ENCODE measurements at places on chromosomes 2 and 18.

GRCh38 chr2:144259332-144259731 is 260.6 kb downstream of the ZEB2 start:
- no peak for DNase-seq

DNA sequence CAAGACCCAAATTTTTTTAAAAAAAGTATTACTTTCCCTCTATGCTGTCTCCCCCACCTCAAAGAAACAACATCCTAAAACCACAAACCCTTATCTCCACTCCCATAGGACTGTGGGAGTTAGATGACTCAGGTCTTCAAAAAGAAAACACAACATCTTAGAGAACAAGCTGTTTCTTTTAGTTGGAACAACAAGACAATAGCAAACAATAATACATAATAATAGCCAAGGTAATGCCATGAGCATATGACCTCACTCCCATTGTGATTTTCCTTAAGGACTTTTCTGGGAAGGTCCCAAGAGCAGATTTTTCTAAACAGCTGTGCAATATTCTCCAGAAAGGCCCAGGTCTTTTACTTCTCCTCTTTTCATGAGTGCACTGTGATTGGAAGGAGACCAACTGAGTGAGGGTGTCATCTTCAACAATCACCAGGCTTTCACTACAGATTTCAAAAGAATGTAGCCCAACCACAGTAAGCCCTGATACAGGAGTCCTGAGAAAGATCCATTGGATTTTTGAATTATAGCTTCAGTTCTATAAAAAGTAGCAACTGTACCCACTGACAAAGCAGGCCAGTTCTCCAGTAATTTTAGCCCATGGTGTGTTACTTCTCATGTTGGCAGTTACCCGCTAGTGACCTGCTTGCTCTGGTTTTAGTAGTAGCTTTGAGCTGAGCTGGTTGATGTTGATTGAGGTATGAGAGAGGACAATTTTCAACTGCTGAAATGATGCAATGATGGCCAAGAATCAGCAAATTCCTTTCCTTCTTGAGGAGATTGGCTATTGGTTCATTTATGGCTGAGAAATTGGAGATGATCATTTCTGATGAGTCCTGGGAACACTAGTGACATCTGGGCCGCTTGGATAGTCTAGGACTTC is 144.5 kb upstream of the TCF4 start:
- DNase-seq: no peak

GRCh38 chr2:99537910-99538485 is 48.2 kb upstream of the REV1 start:
- no peak for DNase-seq

GRCh38 chr2:241198381-241199279 is 10.2 kb downstream of the ANO7 start:
- DNase-seq: no peak

DNA sequence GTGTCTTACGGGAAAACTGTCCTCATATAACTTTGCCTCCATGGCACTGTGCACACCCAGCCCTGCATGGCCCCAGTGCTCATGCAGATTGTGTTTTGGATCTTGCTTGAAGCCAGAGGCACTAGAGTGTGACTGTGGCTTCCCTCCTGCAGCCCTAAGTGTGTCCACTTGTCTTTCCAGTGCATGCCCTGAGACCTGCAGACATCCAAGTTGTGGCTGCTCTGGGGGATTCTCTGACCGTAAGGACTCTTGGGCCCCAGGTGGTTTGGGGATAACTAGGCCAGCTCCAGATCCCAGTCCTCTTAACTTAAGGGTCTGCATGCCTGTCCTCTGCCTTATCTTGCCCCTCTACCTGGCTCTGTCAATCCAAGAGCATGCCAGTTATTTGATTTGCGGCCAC is 96.6 kb downstream of the PLB1 start:
- no peak for DNase-seq

DNA sequence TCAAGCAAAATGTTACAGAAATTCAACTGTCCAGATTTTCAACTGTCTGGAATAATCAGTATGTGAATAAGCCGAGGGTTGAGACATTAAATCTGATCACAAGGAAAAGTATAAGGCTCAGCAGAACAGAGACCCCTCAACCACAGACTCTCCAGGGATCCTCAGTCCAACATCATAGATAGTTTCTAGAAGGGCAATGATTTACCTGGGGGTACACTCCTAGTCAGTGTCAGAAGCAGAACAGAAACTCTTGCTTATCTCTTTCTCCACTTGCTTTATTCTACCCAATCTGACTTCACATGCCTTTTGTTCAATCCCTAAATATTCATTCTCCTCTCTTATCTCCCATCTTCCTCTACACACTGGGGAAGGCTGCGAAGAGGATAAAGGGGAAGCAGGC is 36.4 kb downstream of the ICOS start:
- DNase-seq: no peak

DNA sequence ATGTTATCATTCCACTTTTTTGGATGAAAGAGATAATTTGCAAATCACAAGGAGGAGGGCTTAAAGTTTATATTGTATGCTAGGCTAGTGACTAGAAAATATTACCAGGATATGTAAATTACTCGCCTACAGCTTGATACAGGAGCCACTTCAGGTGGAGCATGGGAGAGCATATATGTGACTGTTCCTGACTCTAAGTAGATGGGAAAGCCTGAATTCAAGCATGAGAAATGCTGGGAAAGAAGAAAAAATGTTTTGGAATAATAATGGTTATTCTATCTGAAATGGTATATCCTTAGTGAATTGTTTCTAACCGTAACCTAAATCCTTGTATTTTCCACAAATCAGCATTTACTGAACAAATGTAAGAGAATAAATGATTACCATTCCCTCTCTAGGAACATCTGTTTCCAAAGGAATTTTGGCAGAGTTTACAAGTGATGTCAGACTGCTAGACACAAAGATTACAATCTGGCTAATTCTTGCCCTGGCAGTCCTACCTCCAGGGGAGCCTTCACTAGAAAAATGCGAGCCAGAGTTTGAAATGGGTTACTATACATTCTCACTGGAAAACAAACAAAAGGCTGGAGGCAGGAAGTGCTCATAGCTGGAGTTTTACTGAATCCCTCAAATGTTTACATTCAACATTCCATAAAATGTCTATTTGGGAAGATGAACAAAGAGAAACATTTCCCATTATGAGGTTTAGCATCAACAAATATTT is 129.4 kb upstream of the MAPRE2 start:
- DNase-seq: no peak

DNA sequence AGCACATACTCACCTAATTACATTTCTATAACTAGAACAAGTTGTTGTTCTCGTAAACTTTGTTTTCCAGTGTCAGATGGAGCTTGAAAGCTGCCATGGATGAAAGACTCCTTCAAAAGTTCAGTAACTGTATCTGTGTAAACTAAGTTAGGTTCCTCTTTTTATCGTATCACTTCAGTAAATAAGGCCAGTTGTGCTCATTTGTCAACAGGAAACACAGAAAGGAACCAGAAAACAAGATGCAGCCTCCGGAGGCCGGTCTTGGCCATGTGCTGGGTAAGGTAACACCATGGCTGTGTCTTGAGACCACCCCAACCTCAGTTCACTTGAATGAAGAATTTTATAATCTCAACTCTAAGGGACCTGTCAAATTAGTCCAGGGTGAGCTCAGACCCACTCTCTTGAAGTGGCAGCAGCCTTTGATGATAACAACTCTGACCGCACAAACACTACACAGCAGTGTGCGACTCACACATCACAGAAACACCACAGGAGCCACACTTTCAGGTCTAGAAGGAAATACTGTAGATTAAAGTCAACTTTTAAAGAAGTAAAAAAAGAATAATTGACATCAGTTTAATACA is 213.8 kb downstream of the AFF3 start:
- DNase-seq: no peak

DNA sequence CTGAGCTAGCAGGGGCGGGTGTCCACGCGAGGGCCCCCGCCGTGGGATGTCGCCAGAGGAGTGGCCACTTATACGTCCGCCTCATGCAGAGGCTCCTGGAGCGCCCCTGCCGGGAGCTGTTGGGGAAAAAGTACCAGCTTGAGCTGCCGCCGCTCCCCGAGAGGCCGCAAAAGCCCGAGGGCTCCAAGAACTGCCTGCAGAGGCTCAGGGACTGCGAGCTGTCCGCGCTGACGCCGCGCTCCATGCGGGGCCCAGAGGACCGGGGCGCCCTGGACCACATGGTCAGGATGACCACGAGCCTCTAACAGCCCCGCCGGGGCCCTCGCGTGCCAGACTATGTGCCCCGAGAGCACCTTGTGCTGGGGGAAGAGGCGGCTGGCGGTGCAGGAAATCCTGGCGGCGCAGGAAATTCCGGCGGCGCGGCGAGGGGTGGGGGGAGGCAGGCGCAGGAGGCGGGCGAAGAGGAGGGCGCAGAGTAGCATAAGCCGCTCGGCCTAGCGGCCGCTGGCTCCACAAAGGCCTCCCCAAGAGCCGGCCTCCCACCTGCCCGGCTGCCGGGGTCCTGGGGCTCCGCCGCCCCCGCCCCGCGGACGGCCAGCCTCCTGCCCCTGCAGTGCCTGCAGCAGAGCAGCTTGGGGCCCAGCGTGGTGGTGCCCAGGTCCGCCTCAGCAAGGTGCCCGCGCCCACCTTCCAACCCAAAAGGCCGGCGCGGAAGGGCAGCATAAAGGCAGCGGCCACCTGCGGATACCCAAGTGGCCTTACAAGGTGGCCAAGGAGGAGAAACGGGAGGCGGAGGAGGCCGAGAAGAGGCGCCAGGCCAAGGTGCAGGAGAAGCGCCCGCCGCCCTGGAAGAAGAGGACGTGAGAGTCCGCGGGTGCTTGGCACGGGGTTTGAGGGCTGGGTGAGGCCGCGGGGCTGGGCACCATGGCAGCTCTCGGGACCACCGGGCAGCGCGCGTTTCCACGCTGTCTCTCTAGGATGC is 42.1 kb upstream of the TRIM43B start:
- DNase-seq: no peak

DNA sequence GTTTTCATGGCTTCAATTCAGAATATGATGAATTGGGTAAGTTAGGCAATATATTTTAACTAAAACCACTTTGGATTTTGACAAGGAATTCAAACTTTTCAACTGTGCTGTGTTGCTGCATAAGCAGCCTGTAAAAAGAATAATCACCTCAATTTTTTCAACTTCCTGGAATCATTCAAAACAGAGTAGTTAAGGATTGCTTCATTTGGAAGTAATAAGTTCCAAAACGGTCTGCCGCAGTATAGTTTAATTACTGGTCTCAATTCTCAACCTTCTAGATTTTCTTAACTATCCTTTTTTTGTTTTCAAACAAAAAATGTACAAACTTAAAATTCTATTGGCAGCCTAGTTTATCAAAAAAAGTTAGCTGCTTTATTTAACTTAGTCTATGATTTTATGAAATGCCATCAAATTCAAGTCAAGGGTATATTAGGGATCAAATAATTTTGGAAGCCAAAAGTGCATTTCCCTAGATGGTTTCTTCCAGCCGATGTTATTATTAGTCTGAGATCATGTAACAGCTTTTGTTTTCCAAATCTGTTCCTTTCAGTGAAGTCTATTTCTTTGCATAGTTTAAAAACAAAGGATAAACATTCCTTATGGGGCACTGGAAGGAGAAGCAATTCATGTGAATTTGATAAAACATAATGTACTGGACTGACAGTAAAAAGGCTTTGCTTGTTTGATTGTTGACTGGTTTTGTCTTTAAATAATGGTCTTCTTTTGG is 76.1 kb upstream of the ETAA1 start:
- no peak for DNase-seq

DNA sequence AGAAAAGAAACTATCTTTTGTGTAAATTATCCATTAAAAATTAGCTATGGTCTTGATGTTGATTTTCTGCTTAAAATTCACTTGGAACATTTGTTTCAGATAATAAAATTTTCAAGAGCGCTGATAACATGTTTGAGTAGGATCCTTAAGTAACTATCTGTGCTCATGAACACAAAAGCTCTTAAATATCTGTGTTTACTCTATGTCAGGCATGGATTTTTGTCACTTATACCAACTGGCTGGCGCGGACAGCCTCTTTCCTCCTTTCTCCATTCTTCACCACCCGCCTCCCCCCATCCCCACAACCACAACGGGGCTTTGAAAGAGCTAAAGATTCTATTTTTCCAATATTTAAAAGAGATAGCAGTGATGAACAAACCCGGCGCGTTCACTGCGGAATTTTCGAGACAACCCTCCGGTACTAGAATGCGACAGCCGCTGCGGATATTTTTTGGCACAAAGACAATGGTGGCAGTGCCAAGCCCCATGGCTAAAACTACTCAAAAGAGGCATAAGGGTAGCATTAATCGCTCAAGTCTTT is 181.5 kb downstream of the TCF4 start:
- DNase-seq: no peak

DNA sequence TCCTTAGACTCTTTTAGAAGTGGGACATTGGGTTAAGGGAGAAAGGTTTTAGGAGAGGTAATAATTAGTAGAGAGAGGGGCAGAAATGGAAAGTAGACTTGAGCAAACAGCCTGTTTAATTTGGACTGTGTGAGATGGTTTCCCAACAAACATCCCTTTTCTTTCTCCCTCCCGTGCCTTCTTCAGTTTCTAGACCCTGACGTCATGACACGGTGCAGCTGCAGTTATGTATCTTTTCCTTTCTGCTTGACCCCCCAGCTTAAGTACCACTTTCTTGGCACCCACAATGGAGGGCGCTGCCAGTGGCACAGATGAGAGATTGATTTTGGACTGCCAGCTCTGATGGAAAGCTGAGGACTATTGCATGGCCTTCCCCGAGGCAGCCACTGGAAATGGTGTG is 86.9 kb upstream of the FAM136A start:
- no peak for DNase-seq

- no peak for DNase-seq
Measured at GRCh38 chr2:175152242-175152641, 15.8 kb downstream of the ATF2 start.

- no peak for DNase-seq
Measured at GRCh38 chr2:160242893-160243564, 43.0 kb upstream of the ITGB6 start.

DNA sequence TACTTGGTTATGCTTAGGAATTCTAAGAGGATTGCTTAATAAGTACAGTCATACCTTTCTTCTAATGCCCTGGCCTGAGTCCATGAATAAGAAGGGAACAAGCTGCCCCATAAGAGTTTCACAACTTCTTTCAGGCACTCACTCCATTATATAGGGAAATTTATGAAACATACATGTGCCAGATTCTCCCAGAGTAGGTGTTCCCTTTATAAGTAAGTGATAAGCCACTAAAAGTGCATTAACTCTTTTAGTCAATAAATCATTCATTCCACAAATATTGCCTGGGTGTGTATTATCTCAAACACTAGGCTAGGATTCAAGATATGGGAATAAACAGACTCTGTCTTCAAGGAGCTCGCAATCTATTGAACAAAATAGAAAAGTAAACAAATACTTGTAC is 84.5 kb upstream of the RBBP8 start:
- DNase-seq: no peak

DNA sequence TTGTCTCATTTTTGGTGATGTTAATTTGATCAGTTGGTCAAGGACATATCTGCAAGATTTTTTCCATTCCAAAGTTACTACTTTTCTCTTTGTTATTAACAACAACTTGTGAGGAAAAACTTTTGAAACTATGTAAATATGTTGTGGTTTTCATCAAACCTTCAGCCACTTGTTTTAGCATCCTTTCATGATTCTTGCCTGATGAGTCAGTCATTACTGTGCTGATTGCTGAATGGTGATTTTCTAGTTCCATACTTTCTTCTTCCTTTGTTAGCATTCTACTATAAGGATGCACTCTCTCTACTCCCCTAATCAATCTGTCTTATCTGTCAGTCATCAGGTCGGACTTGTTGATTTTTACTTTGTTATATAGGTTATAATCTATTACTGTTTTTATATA is 10.9 kb downstream of the TMEM87B start:
- DNase-seq: no peak

All from DND-41 (cell line).